ENCODE measurements at places on chromosomes 16 and 17.

DNA sequence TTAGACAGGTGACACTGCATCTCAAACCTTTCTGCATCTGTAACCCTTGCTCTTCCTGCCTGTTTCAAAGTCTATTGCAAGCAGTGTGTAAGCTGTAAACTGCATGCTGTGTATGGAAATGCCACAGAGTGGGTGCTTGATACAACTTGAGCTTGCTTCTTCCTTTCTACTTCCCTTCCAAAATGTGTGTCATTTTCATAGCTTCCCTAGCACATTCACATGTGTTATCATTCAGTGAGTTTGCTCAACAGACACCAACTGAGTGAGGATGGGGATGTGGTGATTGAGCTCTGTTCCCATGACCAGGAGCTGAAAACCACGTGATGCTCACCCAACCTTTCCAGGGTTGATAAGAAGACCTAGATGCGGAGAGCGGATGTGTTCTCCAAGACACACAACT lies 111.1 kb downstream of the VAT1L start:
- no peak for DNase-seq

DNA sequence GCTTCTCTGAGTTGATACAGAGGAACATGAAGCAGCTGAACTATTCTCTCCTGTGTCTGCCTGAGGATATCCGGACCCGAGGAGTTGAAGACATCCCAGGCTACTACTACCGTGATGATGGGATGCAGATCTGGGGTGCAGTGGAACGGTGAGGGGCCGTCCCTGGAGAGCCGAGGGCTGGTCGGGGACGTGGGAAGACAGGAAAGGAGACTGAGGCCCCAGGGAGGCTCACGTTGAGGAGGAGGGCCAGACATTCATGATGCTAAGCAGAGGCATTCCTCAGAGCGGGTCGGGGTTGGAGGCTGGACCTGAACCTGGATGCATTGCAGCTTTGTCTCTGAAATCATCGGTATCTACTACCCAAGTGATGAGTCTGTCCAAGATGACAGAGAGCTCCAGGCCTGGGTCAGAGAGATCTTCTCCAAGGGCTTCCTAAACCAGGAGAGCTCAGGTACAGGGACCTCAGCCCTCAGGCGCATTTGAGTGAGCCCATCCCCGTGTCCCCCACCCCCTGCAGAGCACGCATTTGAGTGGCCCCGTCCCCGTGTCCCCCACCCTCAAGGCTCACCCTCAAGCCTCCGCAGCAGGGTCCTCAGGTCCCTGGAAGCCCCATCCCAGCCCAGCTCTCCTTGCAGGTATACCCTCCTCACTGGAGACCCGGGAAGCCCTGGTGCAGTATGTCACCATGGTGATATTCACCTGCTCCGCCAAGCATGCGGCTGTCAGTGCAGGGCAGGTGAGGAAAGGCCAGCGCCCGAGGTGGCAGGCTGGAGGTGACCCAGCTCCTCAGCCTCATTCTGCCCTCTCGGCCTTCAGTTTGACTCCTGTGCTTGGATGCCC lies 8.3 kb downstream of the ALOX15B start:
- DNase-seq: no peak

DNA sequence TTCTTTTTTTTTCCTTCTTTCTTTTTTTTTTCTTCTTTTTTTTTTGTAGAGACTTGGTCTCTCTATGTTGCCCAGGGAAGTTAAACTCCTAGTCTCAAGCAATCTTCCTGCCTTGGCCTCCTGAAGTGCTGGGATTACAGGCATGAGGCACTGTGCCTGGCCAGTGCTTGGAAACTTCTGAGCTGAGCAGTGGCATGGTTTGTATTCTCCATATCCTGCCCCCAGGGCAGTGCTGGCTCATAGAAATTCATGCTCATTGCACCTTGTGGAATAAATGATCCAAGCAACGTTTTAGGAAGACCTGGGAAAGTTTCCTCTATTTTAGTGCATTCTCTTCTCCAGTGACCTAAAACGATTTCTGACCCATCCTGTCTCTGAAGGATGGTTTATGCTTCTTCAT lies 16.7 kb upstream of the SYT17 start:
- DNase-seq: no peak

GRCh38 chr16:73049091-73049490 lies 1.2 kb upstream of the ZFHX3 start:
- DNase-seq: no peak

DNA sequence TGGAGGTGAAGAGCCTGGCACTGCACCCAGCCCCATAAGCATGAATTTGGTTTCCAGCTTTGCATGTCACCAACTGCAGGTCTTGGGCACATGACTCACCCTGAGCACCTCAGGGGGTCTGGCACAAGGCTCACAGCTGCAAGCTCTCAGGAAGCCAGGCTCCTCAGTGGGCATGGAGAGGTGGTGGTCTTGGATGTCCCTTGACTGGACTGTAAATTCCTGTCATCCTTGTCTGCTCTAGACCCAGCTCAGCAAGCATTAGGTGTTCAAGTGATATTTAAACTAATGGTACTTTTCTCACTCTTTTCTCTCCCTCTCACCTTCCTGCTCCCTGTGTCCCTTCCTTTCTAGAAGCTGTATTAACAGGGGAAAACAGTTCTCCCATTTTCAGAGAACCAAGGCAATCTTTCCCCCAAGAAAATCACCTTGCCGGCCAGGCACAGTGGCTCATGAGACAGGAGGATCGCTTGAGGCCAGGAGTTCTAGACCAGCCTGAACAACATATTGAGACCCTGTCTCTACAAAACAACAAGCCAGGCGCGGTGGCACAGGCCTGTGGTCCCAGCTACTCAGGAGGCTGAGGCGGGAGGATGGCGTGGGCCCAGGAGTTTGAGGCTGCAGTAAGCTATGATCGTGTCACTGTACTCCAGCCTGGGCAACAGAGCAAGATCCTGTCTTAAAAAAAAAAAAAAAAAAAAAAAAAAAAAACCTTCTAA lies 5.1 kb upstream of the KIFC3 start:
- no peak for DNase-seq

- DNase-seq: peak; percentile 100
These were observed at the start of gene MAPK8IP3 for GRCh38 chr16:1705688-1706385. TSS of gene MAPK8IP3 (plus strand) at chr16:1706195. CDS start at chr16:1706340, 145 bp downstream.

- DNase-seq: no peak
These were observed 13.6 kb upstream of the PPM1D start for GRCh38 chr17:60586288-60586974.

- no peak for DNase-seq
These were observed 34.4 kb downstream of the HAPSTR1 start for GRCh38 chr16:9125658-9126505.

- DNase-seq: no peak
These were observed 58.1 kb downstream of the NDE1 start for GRCh38 chr16:15708096-15708495.

- no peak for DNase-seq
These were observed 444 bp downstream of the HELZ start for GRCh38 chr17:67244431-67245072.

DNA sequence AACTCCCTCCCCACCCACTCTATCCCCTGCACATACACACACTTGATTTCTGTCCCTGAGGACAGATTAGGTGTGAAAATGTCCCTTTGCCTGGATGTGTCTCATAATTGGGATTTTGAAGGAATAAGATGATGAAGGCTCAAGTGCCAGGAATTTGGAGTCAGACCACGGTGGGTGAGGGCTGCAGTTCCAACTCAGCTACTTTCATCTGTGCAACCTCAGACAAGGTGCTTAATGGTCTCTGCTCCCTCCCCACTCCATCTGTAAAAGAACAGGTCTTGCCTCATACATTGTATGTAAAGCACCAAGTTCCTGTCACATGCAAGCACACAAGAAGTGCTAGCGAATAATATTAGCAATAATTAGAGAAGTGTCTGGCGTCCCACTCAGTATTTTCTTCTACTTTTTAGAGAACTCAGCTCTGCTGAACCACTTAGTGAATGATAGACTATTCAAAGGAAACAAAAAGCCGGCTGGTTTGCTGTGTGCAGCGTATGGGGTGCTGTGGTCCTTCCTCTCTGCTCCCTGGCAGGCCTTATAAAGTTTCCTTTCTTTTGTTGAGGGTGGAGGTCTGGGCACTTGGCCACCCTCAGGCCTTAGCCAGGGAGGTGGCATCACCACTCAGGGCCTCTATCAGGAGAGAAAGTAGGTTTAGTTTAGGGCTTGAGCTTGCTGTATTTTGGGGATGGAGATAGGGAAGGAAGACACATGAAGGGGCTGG lies 6.4 kb downstream of the TBX4 start:
- no peak for DNase-seq

DNA sequence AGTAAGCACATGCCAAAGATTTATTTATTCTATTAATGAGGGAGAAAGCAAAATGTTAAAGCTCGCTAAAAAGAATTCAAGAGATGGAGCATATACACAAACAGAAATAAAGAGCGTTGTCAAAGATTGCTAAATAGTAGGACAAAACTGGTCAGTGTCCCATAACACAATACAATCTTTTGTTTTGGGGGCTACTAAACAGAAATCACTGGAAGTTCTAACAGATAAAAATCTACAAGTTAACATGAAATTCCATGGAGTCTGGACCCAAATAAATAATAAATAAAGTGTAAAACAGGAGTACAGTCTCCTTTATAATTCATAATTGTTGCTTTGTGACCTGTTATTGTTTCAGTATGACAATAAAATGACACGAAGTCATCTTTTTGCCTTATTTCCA lies 115.2 kb upstream of the CNTNAP4 start:
- DNase-seq: no peak

GRCh38 chr17:82134101-82134500 lies 36.1 kb upstream of the FASN start:
- no peak for DNase-seq

DNA sequence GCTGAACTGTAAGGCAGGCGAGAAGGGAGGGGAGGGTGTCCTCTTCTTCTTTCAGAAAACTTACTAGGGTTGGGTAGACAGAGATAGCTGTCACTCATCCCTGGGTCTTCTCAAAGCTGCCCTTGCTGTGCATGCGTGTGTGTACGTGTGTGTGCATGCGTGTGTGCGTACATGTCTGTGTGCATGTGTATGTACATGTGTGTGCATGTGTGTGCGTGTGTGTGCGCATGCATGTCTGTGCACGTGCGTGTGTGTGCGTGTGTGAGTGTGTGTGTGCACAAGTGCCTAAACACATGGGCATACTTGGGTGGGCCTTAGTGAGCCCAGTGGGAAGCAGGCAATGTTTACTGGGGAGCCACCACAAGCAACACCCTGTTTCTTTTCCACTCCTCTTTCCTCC lies 154.8 kb upstream of the TNRC6C start:
- no peak for DNase-seq

DNA sequence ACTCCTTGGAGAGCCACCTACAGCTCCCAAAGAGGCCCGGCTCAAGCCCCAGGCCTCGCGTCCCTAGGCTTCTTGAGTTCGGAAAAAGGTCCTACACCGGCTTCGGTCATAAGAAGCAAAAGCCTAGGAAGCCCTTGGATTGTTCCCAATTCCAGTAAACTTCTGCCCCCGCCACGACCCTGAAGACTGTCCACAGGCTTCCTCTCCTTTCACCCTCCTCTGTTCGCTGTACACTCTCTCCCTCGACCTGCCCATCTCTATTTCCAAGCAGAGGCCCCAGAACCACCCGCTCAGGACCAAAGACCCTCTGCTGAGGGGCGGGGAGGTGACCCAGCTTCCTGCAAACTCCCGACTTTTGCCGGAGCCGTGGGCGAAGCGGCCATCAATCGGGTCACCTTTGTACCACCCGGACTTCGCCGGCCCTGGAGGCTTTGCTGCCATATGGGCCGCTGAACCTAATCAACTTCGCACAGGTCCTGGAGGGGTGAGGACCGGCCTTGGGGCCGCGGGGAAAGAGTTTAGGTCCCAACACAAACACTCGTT lies 2.7 kb downstream of the HOXB2 start:
- peak; percentile 52 for DNase-seq

DNA sequence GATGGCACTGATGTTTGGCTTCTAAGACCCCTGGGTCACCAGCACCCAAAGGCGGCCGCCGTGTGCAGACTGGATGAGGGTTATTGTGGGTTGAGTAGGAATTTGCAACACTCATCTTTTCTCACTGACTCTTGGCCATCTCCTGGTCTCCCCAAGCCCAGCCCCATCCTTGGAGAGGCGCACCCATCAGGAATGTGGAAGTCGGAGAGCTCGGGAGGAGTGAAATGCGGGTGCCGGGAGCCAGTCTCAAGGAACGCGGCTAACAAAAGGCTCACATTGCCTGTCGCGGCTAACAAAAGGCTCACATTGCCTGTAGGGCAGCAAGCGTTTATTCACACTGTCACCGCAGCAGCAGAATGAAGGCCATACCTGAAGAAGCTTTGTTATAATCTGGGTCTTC lies 248.6 kb downstream of the FOXL1 start:
- DNase-seq: no peak

DNA sequence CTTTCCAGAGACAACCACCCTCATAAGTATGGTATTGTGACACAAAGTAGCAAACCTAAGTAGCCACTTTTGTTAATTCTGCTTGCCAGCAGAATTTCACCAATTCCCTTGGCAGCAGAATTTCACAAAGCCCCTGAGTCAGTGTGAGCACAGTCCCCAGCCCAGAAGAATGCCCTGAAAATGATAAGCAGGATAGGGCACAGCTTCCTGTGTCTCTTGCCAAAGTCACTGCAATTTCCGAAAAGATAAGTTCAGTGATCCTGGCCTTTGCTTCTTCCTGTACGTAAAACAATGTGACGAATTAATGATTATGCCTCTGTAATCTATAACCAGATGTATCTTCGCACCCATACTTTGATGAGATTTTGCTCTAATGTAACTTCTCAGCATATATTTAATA lies 16.0 kb upstream of the WIPF2 start:
- DNase-seq: no peak

DNA sequence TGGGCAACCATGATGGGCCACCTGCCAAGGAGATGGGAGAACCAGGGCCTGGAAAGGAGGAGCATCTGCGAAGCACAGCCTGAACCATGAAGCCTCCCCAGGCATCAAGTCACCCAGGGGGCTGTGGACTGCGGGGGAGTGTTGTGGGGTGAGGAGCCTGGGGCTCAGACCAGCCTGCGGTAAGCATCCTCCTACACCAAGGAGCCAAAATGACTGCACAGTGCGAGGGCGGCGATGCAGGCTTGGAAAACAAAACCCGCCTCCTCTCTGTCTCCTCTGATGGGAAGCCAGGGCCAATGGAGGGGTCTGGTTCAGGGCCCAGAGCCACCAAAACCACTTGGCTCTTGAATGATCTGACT lies 18.1 kb upstream of the MAF start:
- DNase-seq: no peak

DNA sequence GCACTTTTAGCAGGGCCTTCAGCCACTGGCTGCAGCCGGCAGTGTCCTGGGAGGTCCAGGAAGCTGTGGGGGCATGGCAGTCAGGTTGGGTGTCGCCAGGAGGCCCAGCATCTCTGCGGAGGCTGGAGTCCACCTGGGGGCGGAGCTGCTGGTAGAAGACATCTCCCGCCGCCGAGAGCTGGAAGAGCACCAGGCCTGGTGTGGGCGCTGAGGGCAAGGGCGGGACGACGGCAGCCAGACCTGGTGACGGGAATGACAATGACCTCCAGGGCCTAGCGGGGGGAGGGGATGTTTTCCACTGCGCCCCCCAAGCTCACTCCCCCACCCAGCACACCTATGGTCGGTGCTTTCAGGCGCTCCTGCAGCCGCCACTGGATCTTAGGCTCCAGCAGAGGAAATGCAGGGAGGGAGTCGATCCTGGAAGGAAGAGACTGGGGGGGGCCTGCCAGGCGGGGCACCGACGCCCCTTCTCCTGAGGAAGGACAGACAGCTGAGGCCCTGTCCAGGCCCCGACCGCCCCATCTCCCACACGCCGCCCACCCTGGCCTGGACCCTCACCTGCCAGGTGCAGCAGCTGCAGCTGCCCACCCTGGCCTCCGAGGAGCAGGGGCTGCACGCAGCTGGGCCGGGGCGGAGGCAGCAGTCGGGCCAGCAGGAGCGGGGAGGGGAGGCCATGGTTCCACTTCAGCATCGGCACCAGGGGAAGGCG lies 7.1 kb downstream of the TAF1C start:
- DNase-seq: no peak
